ENCODE measurements at places on chromosomes 1 and 21. TPM values are rescaled to one million over a fixed set of nuclear protein-coding genes. Genes with fewer than 3 reads are reported as not detected.

ACKR1 gene
- not detected for total RNA-seq

PHACTR4 gene
- 8.5 TPM for total RNA-seq

KRTAP19-3 gene
- total RNA-seq: not detected

RTCA gene
- total RNA-seq: 77.0 TPM

MAP1LC3C gene
- 0.67 TPM for total RNA-seq

TCHHL1 gene
- total RNA-seq: not detected

SAMD11 gene
- total RNA-seq: not detected

DNA sequence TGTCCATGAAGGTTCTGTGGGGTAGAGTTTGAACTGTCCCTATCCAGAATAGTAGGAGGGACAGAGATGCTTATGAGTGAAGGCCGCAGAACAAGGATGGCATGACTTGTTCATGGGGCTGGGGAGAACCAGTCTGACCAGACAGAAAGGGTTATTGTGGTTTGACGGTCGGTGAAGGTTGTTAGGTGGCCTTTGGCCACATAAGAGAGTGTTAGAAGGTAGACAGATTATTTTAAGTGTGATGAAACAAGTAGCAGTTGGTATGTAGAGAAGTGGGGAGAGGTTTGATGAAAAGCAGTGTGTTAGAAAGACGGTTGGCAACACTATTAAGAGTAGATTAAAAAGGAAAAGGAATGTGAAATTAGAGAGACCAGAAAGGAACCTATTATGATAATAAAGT, 355.1 kb downstream of the DISC1 start:
- H3K4me1 ChIP-seq: no peaks in the 10 kb centered on the region
- H3K27ac ChIP-seq: no peak overlapping the region
- DNase-seq: no peak
- no peaks in the 10 kb centered on the region for H3K27me3 ChIP-seq
- no peaks in the 10 kb centered on the region for H3K36me3 ChIP-seq

- DNase-seq: no peak
- H3K27me3 ChIP-seq: no peaks in the 10 kb centered on the region
- H3K4me1 ChIP-seq: no peaks in the 10 kb centered on the region
Observed at GRCh38 chr21:41808094-41808493, 41.2 kb upstream of the RIPK4 start.

DNA sequence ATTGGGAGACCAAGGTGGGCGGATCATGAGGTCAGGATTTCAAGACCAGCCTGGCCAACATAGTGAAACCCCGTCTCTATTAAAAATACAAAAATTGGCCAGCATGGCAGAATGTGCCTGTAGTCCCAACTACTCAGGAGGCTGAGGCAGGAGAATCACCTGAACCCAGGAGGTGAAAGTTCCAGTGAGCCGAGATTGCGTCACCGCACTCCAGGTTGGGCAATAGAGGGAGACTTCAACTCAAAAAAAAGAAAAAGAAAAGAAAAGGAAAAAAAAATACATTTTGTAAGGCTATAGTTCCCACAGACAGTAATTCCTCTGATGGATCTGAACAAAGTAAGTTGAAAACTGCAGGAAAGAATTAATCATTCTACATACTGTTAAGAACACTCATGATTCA, 48.1 kb upstream of the CD46 start:
- H3K27me3 ChIP-seq: no peaks in the 10 kb centered on the region
- no peak overlapping the region for H3K4me3 ChIP-seq
- no peak overlapping the region for H3K27ac ChIP-seq
- no peak for DNase-seq
- no peaks in the 10 kb centered on the region for H3K36me3 ChIP-seq

GRCh38 chr1:244365809-244366208, 85.9 kb downstream of the ADSS2 start:
- no peak overlapping the region for H3K27ac ChIP-seq
- H3K4me3 ChIP-seq: no peak overlapping the region
- no peaks in the 10 kb centered on the region for H3K27me3 ChIP-seq
- no peak for DNase-seq
- no peaks in the 10 kb centered on the region for H3K4me1 ChIP-seq

DNA sequence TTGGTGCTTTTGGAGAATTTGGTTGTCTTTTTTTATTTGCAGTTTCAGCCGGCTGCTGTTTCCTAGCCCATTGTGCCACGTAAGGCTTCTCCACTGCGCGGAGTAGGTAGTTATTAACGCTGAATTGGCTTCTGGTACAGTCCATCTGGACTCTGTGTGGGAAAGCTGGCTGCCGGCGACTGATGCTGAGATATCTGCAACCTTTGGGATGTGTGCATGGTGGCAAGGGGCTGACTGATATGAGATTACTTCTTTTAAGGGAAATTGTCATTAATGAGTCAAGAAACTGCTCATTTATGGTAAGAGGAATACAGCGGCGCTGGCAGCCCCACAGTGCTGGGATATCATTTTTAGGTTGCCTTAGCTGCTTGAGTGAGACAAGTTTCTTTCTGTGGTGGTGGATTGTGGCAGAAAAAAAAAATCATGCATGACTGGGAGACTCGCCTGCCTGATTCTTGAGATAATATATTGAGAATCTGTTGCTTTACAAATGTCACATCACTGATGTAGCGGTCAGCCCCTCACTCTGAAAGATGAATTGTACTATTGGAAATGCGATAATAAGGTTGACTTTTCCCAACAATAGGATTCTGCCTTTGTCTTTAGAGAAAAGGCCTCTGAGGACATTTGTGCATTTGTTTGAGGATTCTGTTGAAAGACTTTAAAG, 2.5 kb upstream of the ELAVL4 start:
- H3K36me3 ChIP-seq: no peaks in the 10 kb centered on the region
- no peaks in the 10 kb centered on the region for H3K27me3 ChIP-seq
- H3K27ac ChIP-seq: no peak overlapping the region
- no peak for DNase-seq
- no peak overlapping the region for H3K4me3 ChIP-seq

DNA sequence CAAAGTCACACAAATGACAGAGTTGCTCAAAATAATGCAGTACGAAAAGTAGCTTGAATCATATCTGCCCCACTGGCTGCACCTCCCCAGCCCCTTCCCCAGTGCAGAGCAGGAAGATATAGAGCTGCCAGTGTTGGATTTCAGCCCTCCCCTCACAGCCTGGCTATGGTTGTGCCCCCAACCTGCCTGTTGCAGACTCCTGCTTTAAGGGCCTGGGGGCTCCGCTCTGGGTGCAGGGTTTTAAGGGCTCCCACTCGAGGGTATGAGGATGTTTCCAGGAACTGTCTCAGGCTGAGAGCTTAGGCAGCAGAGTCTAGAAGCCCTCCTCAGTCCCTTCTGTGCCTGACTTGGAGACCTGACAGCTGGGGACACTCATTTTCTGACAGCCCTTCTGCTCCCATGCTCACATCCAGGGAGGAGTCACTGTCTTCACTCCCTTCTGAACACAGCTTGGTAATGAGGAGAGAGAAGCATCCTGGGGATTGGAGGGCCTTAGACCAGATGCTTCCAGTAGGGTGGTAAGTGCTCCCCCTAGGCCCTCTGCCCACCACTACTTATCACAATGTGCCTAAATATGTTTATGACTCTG, 4.6 kb downstream of the S100A9 start:
- DNase-seq: no peak
- H3K4me1 ChIP-seq: no peaks in the 10 kb centered on the region
- no peak overlapping the region for H3K27ac ChIP-seq
- H3K27me3 ChIP-seq: no peaks in the 10 kb centered on the region

- no peak for DNase-seq
- H3K4me3 ChIP-seq: no peak overlapping the region
- H3K4me1 ChIP-seq: no peaks in the 10 kb centered on the region
- no peaks in the 10 kb centered on the region for H3K36me3 ChIP-seq
Observed at GRCh38 chr1:175062339-175062738, 5.3 kb upstream of the TNN start.

GRCh38 chr1:238582816-238583215, 692.1 kb upstream of the ZP4 start:
- DNase-seq: no peak
- no peaks in the 10 kb centered on the region for H3K27me3 ChIP-seq
- no peaks in the 10 kb centered on the region for H3K4me1 ChIP-seq

DNA sequence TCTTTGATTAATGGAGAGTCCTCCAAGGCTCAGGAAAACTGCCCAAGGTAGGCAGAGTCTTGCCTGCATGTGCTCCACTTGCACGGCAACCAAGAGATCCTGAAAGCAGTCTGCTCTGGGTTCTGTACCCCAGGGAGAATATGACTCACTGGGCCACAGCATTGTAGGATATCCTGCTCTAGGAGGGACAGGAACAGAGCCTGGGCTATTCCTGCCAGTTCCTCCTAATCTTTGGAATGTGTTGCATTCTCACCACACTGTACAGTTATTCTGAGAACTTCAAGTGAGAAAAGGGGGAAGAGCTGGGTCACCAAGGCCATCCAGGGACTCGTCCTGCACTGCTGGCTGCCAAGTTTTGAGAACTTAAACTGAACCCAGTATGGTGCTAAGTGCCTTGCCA, 278.5 kb downstream of the MATN1 start:
- no peak overlapping the region for H3K4me3 ChIP-seq
- no peaks in the 10 kb centered on the region for H3K4me1 ChIP-seq
- H3K27ac ChIP-seq: no peak overlapping the region
- H3K36me3 ChIP-seq: no peaks in the 10 kb centered on the region

DNA sequence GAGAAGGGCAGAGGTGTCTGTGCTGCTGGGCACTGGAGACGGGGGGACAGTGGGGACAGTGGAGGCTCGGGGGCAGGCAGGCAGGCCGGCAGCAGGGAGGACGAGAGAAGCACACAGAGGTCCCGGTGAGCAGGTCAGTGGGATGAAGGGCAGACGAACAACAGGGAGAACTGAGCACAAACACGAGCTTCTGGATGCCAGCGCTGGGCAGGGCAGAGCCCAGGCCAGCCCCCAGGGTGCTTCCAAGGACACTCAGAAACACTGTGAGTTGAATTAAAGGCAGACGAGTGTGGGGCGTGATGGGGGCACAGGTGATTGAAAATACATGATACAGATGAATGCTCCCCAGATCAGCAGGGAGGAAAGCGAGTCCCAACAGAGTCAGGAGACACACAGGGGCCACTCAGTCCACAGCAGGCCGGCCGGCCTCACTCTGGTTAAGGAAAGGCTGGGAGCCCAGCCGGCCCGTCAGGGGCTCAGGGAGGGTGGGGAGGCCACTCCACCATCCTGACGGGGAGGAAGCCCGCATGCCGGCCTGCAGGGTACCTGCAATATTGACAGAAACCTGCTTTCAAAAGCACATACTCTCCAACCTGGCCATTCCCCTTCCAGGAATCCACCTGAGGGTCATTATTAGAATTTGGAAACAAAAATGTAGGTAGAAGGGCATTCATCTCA, 14.1 kb downstream of the SLC19A1 start:
- peaks cover 5% of the 10 kb centered on the region for H3K36me3 ChIP-seq
- H3K4me1 ChIP-seq: no peaks in the 10 kb centered on the region
- no peak overlapping the region for H3K4me3 ChIP-seq

DNA sequence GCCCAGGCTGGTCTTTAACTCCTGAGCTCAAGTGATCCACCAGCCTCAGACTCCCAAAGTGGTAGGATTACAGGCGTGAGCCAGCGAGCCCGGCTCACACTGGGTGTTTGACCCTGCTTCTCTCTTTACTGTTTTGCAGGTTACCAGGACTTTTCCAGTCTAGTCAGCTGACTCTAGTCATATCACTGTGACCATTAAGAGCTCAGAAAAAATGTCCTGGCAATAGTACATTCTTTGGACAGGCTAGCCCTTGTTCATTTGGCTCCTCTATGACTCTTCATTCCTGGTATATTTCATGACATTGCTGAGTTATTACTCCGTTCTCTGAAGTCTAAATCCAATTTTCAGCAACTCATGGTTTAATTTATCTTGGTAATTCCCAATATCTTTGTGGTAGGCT, 8.0 kb upstream of the CA6 start:
- H3K27me3 ChIP-seq: no peaks in the 10 kb centered on the region
- DNase-seq: no peak
- H3K36me3 ChIP-seq: no peaks in the 10 kb centered on the region
- H3K4me3 ChIP-seq: no peak overlapping the region

DNA sequence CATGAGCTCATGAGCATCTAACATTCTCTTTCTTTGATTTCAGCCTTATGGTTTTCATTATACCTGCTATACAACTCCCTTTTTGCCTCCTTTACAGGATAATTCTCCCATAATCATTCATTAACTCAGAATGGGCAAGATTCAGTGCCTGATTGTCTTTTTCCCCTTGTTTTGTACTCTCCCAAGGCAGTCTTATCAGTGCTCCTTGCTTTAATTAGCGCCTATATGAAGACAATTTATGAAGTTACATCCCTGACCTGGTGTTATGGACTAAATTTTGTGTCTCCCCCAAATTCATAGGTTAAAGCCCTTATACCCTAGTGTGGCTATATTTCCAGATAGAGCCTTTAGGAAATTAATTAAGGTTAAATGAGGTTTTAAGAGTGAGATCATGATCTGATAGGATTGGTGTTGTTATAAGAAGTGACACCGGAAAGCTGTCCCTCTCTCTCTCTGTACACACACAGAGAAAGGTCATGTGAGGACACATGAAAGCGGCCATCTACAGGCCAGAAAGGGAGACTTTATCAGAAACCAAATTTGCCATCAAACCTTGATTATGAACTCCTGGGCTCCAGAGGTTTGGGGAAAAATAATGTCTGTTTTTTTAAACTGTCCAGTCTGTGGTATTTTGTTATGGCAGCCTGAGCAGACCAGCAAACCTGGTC, 185.8 kb upstream of the CHODL start:
- no peaks in the 10 kb centered on the region for H3K4me1 ChIP-seq
- H3K27ac ChIP-seq: no peak overlapping the region
- H3K36me3 ChIP-seq: no peaks in the 10 kb centered on the region
- no peak overlapping the region for H3K4me3 ChIP-seq
- no peaks in the 10 kb centered on the region for H3K27me3 ChIP-seq

GRCh38 chr21:42476388-42477331, 19.4 kb downstream of the RSPH1 start:
- no peaks in the 10 kb centered on the region for H3K36me3 ChIP-seq
- DNase-seq: no peak
- H3K4me3 ChIP-seq: no peak overlapping the region
- H3K27me3 ChIP-seq: no peaks in the 10 kb centered on the region
- H3K4me1 ChIP-seq: peaks cover 26% of the 10 kb centered on the region
- no peak overlapping the region for H3K27ac ChIP-seq

DNA sequence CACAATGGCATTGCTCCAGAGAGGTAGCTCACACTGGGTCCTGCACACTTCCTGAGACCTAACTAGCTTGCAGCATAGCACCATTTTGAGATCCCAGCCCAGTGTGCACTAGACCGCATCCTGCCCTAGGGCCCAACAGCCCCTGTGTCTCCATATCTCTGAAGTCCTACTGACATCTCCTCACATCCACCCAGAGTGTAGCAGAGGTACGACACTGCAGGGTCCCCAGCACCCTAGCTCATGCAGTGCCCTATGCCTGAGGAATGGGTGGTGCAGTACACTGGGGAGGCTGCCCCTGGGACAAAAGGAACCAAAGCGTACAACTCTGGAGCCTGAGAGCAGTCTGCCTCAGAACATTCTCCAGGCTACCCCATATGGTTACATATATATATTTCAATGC, 111.4 kb upstream of the DEPDC1 start:
- H3K4me1 ChIP-seq: no peaks in the 10 kb centered on the region
- H3K27me3 ChIP-seq: no peaks in the 10 kb centered on the region
- no peak for DNase-seq
- no peak overlapping the region for H3K27ac ChIP-seq
- H3K36me3 ChIP-seq: no peaks in the 10 kb centered on the region

GRCh38 chr1:18234790-18235242, 127.2 kb downstream of the IGSF21 start:
- no peak overlapping the region for H3K27ac ChIP-seq
- H3K4me1 ChIP-seq: peaks cover 5% of the 10 kb centered on the region

- no peaks in the 10 kb centered on the region for H3K27me3 ChIP-seq
- no peak overlapping the region for H3K27ac ChIP-seq
- H3K36me3 ChIP-seq: no peaks in the 10 kb centered on the region
Observed at GRCh38 chr1:115507901-115508300, 133.9 kb upstream of the VANGL1 start.

- H3K4me1 ChIP-seq: no peaks in the 10 kb centered on the region
- H3K36me3 ChIP-seq: peaks cover 23% of the 10 kb centered on the region
- no peak within 1 kb of the TSS for H3K4me3 ChIP-seq
- no peak within 1 kb of the TSS for H3K27ac ChIP-seq
- no peaks in the 10 kb centered on the region for H3K27me3 ChIP-seq
Observed at GRCh38 chr1:45623972-45624371, at the start of gene CCDC17. CCDC17 (minus strand) TSS chr1:45624054; CDS start chr1:45623909, 145 bp downstream.

Data from Karpas-422 (cell line).